ENCODE measurements at places on chromosomes 2 and 18.
A peak's percentile ranks its signal among the peaks of the same experiment; 100 is the strongest.

GRCh38 chr2:12442476-12442847 is 274.3 kb upstream of the TRIB2 start:
- no peak for DNase-seq

DNA sequence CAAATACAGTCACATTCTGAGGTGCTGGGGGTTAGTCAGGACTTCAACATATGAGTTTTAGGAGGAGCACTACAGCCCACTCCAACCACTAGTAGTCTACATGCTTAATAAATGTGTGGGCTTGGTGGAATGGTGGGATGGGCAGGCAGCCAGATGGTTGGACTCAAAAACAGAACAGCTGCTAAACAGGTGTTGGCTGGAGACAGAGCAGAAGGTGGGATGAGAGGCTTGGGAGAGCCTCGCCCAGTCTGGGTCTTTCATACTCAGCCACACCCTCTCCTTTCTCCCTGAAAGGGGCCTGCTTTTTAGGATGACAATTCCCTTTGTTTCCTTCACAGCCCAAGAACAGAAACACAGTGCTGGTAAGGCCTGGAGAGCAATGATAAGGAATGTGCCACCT is 143.9 kb upstream of the KLHL29 start:
- DNase-seq: no peak

DNA sequence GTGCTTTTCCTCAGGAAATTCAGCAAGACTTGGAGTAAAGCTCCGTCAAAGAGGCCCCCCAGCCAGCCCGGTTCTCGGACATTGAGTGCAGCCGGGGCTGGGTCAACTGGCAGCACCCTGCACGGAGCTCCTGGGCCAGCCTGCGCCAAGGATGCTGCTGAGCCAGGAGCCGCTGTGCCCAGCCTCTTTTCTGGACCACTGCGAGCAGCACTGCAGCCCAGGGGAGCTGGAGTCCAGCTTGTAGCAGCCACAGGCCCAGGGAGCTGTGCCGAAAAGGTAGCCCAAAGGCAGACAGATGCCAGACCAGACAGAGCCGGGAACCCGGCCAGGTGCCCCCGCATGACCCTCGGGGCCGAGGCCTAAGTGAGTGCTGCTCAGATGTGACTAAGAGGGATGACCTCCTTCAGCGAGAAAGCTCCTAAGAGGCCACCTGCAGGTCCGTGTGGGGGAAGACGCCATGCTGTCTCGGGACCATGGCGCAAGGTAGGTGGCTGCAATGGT is 7.3 kb downstream of the CLHC1 start:
- no peak for DNase-seq

DNA sequence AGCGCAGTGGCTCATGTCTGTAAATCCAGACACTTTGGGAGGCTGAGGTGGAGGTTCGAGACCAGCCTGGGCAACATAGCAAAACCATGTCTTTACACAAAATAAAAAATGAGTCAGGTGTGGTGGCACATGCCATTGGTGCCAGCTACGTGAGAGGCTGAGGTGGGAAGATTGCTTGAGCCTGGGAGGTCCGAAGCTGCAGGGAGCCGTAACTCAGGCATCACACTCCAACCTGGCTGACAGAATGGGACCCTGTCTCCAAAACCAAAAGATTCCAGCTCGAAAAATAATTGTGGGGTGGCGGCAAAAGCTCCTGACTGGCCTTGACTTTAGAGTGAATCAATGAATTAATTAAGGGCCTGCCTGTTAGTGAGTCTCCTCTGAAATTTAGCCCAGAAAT is 1.2 kb upstream of the ALPP start:
- DNase-seq: no peak

- no peak for DNase-seq
Measured at GRCh38 chr2:4915357-4915756, 776.8 kb upstream of the SOX11 start.

GRCh38 chr2:231409776-231410175 is 14.3 kb downstream of the B3GNT7 start:
- DNase-seq: no peak

- no peak for DNase-seq
Measured at GRCh38 chr2:102803041-102803896, 41.4 kb downstream of the TMEM182 start.

GRCh38 chr2:15122915-15123314 is 438.2 kb downstream of the NBAS start:
- no peak for DNase-seq

DNA sequence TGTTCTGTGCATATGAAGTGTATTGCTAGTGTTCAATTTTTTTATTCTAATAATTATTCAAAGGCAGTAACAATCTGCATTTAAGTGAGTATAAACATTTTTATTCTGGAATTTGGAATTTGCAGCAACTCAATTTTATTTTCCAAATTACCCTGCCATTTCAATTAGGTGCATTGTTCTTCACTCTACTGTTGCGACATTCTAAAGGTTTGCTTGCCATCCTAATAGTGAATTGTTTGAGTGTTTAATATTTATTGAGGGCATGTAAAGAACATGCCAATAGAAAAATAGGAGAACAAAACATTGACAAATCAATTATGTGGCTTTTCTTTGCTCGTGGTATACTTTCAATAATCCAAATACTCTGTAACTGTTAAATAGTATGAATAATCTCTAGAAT is 18.0 kb downstream of the MEIS1 start:
- no peak for DNase-seq

DNA sequence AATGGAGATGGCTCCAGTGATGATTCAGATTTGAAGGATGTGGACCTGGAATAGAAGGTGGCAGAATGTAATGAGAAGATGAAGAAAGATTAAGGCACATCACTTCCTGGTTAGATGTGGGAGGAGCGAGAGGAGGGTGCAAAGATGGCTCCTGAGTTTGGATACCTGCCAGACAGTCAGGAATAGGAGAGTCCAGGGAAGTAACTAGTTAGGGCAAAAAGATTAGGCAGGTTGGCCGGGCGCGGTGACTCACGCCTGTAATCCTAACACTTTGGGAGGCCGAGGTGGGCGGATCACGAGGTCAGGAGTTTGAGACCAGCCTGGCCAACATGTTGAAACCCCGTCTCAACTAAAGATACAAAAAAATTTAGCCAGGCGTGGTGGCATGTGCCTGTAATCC is 5.6 kb downstream of the C2orf74 start:
- DNase-seq: no peak

GRCh38 chr2:103174711-103175110 is 412.9 kb downstream of the TMEM182 start:
- DNase-seq: no peak

DNA sequence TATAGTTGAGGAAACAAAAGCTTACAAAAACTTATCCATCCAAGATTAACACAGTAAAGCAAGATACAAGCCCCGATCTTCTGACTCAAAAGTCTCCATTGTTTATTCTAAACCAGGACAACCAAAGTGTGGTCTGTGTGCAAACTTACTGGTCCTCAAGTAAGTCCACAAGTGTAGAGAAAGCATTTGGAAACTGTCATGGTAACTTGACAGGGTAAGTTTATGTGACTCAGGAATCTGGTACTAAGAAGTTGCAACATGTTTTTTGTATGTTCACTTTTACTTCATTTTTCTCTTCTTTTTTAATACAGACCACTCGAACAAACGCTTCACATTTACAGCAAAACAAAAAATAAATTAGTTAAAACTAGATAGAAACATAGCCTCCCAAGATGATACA is 9.4 kb downstream of the MBD2 start:
- no peak for DNase-seq

- no peak for DNase-seq
Measured at GRCh38 chr2:175318542-175318941, 137.0 kb upstream of the ATP5MC3 start.

DNA sequence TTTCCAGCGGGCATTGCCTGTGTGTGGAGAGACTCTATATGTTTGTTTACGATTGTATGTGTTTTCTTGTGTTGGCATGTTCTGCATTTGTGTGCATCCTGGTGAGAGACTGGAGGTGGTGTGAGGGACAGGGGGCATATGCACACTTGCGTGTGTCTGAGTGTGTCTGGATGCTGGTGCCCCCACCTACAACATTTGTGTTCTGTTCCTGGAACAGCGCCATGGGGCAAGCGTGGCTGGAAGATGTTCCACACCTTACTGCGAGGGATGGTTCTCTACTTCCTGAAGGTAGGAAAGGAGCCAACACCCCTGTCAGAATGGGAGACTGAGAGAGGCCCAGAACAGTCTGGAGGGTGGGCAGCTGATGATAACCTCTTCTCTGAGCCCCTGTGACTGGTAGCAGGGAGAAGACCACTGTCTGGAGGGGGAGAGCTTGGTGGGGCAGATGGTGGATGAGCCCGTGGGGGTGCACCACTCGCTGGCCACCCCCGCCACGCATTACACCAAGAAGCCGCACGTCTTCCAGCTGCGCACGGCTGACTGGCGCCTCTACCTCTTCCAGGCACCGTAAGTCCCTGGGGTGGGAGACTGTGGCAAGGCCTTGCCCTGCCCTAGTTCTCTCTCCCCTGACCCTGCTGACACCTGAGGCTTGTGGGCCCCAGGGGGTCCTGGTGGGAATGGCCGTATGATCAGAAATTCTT is 23.7 kb downstream of the PSD4 start:
- no peak for DNase-seq

DNA sequence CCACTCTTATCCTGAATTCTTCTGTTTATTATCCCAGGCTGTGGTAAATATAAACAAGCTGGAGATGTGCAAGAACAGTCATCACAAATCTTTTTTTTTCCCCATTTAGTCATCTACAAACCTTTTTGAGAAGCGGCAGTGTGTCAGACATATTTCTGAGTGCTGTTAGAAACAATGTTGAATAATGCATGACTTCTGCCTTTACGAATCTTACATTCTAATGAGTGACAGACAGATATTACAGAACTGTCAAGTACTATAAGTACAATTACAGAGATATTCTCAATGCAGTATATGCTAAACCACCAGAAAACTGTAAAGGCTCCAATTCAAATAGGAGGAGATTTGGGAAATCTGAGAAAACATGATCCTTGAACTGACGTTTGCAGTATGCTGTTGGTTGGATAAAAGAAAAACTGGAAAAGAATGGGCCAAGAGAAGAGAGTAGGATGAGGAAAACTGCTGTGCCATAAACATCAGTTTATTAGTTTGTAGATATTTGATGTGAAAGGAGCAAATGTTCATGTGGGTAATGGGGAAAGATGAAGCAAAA is 379.5 kb upstream of the SLC8A1 start:
- no peak for DNase-seq

DNA sequence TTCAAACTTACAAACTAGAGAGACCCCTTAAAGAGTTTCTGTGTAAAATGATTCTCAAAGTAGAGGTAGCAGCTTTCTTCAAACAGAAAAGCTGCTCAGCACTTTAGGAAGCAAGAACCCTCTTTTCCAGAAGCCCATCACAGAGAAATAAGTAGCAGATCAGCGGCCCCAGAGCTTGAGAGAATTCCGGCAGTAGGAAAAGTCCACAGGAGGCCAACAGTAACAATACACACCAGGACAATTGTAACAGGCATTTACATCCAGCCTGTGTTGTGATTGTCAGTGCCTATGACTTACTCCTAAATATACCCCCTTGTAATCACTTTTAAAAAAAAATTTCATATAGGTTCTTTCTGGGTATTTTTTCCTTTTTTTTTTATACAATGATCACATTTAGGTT is 161.4 kb upstream of the ACVR2A start:
- no peak for DNase-seq

GRCh38 chr2:8538931-8539621 is 142.8 kb upstream of the ID2 start:
- DNase-seq: no peak

DNA sequence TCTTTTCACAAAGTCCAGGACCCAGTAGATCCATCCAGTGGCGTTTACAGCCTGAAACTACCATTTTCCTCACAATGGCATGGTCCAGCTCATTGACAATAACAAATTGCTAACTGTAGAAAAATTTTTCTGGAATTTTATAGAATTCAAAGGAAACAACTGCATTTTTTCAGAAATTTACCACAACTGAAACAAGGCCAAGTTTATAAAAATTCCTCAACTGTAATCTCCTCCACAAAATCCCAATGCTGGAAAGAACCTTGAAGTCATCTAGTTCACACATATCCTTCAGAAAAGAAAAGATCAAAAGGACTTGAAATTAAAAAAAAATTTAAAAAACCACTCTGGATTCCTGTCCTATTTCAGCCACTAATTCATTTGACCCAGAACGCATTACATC is 226.0 kb upstream of the CTAGE1 start:
- no peak for DNase-seq

- DNase-seq: peak; percentile 38
Measured at GRCh38 chr2:143907801-143908200, 612.1 kb downstream of the ZEB2 start.

- no peak for DNase-seq
Measured at GRCh38 chr2:212001325-212001724, 537.3 kb downstream of the ERBB4 start.

DNA sequence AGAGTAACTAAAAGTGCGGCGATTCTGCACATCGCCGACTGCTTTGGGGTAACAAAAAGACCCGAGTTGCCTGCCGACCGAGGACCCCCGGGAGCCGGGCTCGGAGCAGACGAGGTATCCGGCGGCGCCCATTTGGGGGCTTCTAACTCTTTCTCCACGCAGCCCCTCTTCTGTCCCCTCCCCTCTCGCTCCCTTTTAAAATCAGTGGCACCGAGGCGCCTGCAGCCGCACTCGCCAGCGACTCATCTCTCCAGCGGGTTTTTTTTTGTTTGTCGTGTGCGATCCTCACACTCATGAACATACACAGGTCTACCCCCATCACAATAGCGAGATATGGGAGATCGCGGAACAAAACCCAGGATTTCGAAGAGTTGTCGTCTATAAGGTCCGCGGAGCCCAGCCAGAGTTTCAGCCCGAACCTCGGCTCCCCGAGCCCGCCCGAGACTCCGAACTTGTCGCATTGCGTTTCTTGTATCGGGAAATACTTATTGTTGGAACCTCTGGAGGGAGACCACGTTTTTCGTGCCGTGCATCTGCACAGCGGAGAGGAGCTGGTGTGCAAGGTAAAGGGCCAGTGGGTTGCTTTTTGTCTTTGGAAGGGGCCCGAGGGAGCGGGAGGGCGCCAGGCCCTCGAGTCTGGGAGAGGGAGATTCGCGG is 1.4 kb downstream of the TRIB2 start:
- DNase-seq: no peak

DNA sequence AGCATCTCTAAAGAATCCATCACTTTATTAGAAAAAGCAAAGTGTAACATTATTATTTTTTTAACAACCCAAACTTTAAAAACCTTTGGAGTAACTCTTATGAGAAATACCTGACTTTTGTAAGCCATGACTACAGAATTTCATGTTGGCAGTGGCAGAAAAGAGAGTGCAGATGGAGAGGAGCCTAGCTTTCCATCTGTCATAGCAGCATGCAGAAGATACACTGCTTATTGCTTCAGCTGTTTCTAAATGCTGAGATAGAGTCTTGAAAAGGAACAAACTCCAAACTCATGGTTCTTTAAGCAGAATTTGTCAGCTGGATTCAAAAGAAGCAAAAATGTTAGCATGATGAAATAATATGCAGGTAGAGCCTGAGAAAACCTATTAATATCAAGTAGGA is 1130.3 kb downstream of the DPP10 start:
- no peak for DNase-seq

- DNase-seq: no peak
Measured at GRCh38 chr18:64337673-64338072, 188.8 kb upstream of the LINC00305 start.
